ENCODE measurements at places on chromosomes 5 and 9.

GRCh38 chr5:147686421-147686820 lies 96.1 kb downstream of the JAKMIP2 start:
- DNase-seq = no peak

GRCh38 chr5:54440456-54440893 lies 15.0 kb upstream of the HSPB3 start:
- no peak for DNase-seq

DNA sequence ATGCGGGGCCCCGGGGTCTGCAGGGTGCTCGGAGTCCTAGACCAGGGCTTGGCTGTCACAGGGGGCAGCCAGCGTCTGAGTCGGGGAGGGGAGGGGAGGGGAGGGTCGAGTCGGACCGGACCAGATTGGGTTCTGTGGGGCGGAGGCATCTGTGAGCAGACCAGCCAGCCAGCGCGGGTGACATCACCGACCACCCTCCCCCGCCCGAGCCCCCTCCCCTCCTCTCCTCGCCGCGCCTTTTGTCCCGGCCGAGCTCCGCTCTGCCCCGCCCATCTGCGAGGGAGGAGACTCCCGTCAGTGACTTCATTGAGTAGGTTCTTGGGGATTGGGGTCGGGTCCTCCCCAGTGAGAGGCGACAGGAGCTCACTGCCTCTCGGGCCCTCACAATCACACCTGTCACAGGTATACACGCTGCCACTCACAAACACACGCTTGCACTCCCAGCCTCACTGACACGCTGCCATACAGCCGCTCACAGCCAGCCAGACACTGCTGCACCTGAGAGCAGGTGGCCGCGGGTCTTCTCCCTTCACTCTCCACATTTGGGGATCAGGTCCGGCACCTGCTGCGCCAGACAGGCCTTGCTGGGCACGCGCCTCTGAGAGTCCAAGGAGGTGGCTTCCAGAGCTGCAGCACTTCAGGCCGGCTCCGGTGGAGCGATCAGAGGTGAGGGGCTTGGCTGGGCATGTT lies 546 bp downstream of the DNAJB5 start:
- DNase-seq = no peak

- no peak for DNase-seq
Observed at GRCh38 chr9:100587375-100587774, 9.5 kb downstream of the CAVIN4 start.

DNA sequence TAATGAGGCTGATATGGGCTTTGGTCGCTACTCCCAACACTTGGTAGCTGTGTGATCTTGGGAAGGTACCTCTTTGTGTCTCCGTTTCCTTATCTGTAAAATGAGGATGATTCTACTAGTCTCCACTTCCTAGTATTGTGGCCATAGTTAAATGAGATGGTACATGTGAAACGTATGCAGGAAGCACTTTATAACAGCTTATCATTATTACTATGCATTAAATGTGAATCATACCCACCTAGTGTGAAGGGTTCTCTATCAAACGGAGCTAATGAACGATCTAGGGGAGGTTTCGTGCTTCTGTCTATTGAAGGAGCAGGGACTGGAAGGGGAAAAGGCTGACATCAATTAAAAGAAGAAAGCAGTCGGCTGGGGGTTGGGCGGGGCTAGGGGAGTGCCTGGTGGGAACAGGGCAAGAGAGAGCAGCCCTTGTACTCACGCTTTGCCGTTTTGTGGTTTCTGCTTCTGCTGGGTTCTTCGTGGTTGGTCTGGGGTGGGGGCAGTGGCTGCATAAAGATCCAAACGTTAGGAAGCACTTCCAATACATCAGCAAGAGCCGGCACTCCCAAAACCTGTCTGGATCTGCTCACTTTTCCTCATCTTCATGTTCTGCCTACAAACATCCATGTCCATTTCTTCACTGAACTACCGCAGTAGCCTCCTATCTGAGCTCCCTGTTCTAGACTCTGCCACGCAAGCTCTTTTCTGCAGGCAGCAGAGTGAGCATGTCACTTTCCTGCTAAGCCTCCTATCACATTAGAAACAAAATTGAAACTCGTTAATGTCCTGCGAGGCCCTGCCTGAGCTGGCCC lies 30.8 kb downstream of the LCP2 start:
- no peak for DNase-seq

DNA sequence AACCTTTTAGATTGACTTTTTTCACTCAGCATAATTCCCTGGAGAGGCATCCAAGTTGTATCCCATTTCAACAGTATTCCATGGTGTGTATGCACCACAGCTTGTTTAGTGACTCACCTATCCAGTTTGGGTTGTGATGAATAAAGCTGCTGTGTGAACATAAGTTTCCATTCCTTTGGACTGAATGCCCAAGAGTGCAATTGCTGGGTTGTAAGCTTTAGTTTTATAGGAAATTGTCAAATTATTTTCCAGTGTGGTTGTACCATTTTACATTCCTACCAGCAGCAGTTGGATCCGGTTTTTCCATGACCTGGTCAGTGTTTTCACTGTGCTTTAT lies 60.9 kb upstream of the TMED7 start:
- DNase-seq = no peak
